NT2/D1 (cell line): ENCODE measurements at places on chromosomes 6 and 20.

- DNase-seq = no peak
These were observed 19.8 kb upstream of the ADRM1 start for GRCh38 chr20:62282877-62283503.

GRCh38 chr6:47729457-47729856 lies 31.1 kb downstream of the ADGRF4 start:
- DNase-seq = no peak

GRCh38 chr20:24950128-24950835 lies 1.2 kb downstream of the CST7 start:
- DNase-seq = no peak

- DNase-seq = no peak
These were observed 204.5 kb downstream of the ERMARD start for GRCh38 chr6:169955731-169956437.

DNA sequence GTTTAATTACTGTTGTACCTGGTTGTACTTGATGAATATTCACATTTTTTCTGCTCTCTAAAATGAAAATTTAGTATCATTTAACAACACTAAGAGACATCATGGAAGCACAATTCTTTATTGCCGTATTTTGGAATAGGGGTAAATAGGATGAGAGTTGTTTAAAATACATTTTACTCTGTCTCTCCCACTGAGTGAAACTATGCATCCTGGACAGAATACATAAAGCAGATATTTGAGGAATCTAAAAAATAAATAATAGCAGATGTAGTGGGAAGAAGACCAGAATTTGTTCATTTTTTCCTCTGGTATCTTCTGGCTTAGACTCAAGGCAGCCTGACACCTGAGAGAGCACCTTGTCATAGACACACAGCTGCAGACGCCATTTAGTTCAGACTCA lies 119.1 kb upstream of the AHI1 start:
- DNase-seq = no peak

- no peak for DNase-seq
These were observed 7.7 kb downstream of the TPMT start for GRCh38 chr6:18147160-18147559.

DNA sequence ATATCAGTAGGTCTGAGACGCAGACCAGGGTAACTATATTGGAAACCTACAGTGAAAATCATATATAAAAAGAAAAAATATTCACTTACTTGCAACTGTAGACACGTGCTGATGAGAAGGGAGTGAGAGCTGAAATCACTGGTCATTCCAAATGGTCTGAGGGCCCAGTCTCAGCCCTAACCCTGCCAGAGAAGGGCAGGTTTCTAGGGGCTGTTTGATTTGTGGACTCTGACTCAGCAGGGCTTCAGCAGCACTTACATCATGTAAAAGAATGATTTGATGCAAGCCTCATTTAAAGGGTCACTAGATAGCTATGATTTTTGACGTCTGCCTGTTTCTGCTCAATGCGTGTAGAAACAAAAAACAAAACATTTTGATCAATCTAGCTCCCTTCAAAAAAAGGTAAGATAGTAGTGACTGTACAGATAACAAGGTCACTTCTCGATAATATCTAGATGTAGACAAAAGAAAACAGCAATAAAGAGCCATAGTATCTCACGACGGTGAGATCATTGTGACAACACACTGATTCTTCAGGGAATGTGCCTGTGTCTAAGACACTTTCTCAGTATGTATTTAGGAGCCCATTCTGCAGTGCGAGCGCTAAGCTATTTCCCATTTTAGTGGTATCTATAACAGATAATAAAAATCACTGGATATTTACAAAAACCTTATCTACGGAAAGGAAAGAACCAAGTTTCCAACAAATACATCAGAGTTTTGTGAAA lies 307.2 kb downstream of the HIVEP2 start:
- no peak for DNase-seq

DNA sequence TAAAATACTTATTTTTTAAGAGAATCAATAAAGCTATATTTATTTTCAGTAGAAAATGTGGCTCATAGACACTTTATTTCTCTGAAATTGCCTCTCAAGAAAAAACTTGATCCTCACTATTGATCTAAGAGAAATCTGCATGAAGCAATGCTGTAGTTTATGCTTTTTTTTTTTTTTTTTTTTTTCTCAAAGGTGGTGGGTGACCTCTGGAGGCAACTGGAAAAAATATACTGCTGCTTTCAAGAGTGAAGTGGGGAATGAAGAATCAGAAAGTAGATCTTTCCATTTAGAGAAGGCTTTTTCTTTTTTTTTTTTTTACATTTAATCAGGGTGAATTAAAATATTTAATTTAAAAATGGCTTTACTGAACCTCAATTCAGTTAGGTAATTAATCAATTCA lies 169.3 kb downstream of the SLC16A10 start:
- DNase-seq = no peak

DNA sequence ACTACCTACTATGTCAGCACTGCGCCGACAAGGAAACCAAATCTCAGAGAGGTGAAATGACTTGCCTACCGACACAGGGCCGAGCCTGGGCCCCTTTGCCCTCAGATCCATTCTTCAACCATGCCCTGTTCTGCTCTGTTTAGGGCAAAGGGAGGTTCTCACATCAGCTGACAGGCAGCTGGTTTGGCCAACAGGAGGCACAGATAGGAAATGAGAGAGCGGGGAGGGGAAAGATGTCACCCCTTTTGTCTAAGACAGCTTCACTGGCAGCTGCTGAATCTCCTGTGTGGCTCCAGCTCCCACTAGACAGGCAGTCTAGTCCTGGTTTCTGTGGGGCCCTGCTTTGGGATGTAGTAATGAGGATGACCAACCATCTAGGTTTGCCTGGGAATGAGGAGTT lies 158.7 kb downstream of the TMEM200A start:
- no peak for DNase-seq

- DNase-seq = peak; percentile 39
These were observed 296.6 kb upstream of the MANEA start for GRCh38 chr6:95280686-95281273.
